Activated CD4-positive, alpha-beta T cell treated with anti-CD3 and anti-CD28 coated beads for 1 hour (primary cell): ENCODE measurements at places on chromosomes 6 and 20.

DNA sequence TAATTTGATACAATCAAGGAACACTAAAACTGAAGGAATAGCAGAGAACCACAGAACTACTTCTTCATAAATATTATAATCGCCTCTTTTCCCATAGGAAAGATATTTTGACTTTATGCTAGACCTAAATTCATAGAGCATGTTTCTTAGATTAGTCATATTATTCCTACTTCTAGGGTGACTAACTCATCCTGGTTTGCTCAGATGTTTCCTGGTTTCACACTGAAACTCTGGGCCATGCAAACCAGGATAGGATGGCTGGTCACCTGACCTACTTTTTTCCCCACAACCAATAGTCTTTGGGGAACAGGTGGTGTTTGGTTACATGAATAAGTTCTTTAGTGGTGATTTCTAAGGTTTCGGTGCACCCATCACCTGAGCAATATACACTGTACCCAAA lies 42.8 kb downstream of the MMS22L start:
- no peak for DNase-seq

- DNase-seq: no peak
Measured at GRCh38 chr6:121297694-121298093, 36.6 kb downstream of the TBC1D32 start.

GRCh38 chr6:69026715-69027114 lies 391.6 kb downstream of the ADGRB3 start:
- no peak for DNase-seq

GRCh38 chr6:134253681-134254080 lies 64.2 kb downstream of the SGK1 start:
- no peak for DNase-seq

- no peak for DNase-seq
Measured at GRCh38 chr20:38358556-38358955, 12.3 kb downstream of the LBP start.

DNA sequence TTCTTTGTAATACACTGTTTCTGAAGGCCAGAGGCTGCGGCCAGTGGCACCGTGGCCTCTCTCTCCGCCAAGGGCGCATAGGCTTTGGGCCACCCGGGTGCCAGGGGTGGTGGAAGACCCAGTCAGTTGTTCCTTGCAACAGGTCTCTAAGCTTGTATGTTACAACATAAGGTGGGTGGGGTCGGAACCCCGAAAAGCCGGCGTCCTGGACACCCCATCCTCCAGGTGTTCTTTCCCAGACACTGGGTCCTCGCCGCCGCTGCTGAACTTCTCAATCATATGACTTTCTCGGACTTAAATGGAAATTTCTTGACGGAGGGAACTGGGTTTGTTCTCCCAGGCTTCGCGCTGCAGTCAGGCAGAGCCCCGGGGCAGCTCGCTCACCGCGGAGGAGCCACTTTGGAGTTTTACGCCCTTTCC lies 983 bp upstream of the KCNQ5 start:
- DNase-seq: no peak

DNA sequence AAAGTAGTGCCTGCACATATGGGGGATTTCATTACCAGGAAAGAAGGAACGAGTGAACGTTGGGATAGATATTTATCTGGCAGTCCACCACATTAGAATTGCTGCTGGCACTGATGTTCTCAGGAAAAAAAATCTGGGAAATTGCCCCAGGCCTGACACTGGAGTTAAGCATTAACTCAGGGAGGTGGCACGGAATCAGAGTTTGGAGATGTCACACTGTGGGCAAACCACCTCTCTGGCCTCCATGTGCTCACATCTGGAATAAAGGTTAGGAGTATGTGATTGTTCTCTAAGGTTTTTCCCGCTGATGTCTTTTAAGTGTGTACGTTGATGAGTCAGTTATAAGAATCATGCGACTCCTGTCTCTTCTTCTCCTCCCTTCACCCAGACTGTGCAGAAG lies 7.9 kb downstream of the TGM3 start:
- no peak for DNase-seq

GRCh38 chr6:37373822-37374471 lies 20.2 kb downstream of the RNF8 start:
- no peak for DNase-seq

GRCh38 chr20:54276577-54277169 lies 68.8 kb downstream of the PFDN4 start:
- DNase-seq: no peak

- no peak for DNase-seq
Measured at GRCh38 chr6:163620670-163621330, 206.3 kb downstream of the QKI start.

DNA sequence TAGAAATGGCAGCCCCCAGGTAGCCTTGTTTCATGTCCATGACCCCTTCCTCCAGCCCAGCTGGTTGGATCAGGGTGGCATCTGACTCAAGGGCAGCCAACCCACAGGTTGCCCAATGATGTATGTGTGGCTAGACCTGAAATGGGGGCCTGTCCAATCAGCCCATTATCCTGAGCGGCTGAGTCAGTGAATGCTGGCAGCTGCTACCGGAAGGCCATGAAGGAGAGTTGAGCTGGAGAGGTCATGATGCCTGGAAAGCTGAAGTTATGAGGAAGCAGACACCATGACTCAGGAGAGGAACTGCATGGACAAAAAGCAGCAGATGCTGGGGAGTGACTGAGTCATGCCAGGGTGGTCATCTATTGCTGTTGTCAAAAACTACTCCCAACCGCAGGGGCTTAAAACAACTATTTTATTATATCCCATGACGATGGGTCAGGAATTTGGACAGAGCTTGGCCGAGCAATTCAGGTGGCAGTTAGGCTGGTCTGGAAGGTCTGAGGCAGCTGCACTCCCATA lies 67.3 kb downstream of the MDGA1 start:
- no peak for DNase-seq

DNA sequence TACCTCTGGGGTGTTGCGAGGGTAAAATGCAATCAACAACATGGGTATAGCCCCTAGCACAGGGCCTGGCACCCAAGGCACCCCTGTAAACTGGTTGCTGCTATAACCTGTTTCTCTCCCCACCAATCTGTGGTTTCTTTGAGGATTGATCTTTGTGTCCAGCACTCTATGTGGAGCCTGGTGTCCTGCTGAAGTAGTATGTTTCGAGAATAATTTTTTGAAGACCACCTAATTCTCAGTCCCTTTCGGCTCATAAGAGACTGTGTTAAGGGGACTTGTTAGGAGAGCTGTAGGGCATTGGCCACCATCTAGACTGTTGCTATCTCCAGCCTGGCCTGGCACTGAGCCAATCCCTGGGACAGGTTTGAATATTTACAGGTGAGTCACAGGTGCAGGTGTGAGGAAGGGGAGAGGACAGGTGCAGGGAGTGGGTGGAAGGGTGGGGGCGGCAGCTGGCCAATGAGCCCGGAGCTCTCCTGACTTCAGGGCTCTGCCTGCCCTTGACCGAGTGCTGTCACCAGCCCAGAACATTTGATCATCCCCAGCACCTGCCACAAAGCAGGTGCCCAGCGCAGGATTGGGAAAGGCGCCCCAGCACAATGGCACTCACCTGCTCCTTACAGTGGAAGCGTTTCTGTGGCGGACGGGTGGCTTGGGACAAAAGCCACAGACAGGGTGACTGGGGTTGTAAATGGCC lies 8.1 kb upstream of the C20orf144 start:
- DNase-seq: no peak

GRCh38 chr20:9070304-9070703 lies 1.4 kb downstream of the PLCB4 start:
- DNase-seq: no peak

DNA sequence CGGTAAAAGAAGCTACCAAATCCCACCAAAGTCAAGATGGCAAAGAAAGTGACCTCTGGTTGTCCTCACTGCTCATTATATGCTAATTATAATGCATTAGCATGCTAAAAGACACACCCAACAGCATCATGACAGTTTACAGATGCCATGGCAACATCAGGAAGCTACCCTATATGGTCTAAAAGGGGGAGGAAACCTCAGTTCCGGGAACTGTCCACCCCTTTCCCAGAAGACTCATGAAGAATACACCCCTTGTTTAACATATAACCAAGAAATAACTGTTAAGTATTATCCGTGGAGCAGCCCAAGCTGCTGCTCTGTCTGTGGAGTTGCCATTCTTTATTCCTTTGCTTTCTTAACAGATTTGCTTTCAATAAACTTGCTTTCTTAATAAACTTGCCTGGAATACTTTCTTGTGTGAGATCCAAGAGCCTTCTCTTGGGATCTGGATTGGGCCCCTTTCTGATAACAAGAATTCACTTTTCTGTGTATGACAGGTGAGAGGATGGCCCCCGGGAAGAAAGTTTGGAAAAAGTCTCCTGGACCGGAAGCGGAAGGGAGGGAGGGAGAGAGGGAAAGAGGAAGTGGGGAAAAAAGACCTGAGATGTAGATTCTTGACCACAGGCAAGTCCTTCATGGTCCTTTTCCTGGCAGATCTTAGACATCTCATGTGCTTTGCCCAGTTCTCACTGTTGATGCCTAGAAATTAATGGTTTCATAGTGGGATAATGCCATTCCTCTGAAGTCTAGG lies 146.7 kb upstream of the ID4 start:
- DNase-seq: no peak

DNA sequence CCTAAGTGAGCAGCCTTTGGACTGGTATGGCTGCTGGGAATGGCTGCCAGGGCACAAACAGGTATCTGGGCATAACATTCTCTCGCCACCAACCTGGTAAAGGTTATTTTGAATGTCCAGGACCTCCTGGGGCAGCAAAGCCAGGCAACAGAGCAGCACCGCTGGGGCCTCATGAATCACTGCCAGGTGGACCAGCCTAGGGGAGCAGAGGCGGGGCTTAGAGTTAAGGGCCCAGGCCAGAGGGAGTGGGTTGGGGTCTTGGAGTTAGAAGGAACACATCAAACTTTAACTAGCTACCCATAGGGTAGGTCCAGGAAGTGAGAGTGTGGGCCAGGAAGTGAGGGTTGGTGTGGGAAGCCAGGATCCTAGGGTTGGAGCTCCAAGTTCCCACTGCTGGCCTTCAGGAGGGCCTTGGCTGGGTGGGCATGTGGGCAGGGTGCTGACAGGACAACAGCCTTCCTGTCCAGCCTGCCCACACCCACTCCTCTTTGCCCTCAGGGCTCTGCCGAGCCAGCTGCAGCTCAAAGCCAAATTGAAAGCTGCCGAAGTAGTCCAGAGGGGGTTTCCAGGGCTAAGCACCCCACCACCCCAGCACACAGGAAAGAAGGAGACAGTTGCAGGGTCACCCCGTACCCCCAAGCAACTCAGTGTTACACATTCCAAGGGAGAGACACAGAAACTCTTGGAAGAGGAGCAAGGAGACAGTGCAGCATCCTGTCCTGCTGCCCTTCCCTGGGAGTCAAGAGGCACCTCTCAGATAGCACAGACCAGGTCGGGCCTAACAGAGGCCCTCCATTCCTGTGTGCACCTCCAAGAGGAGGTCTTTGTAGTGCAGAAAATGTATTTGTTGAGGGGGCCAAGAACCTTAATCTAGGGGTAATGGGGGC lies 2.6 kb downstream of the NFKBIE start:
- no peak for DNase-seq

DNA sequence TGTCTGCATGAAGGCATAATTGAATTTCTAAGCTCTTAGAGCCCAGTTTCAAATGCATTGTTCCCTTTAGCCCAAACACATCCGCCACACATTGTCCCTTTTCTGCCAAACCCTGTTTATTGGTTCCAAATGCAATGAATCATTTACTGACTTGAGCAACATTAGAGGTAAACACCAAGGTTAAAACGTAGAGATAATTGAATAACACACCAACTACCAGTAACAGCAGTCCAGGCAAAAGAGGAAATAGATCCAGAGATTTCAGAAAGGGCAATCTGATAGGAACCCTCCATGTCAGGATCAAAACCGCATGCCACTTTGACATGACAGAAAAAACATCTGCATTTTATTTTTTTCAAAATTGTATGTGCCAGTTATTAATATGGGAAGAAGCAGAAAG lies 114.8 kb downstream of the PKHD1 start:
- no peak for DNase-seq

DNA sequence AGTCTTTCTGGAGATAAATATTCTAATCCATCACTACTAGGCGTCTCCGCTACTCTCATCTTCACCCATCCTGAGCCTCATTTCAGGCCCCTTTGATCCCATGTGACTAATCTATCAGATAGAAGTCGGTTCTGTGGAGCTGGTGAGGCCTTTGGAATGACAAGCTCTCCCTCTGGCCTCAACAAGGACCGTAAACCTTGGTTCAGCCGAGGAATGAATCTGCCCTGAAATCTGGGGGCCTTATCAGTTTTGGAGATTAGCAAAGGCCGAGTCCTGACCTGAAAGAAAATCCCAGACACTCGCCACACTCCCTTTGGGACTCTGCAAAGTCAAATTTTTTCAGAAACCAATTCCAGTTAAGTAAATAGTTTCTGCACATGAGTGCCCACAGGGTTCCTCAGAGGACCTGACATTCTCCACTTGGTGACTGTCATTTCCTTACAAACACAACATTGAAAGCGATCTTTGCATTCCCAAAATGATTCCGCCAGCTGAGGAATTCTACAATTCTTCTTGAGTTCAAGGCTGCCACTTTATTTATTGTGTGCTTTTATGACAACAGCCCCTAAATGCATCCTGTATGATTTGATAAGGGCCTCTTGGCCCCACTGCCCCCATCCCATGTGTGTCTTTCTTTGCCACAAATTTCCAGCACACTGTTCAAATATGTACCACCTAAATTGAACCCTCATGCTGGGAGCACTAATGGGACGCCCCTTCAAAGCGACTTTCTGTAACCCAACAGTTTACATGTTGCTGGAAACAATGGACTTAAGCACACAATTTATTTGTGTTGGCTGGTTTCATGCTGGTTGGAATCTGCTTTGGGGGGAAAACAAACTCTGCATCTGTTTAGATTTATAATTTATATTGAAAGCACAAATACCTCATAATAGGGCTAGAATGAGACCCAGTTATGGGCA lies 10.0 kb upstream of the RIPOR3 start:
- no peak for DNase-seq

DNA sequence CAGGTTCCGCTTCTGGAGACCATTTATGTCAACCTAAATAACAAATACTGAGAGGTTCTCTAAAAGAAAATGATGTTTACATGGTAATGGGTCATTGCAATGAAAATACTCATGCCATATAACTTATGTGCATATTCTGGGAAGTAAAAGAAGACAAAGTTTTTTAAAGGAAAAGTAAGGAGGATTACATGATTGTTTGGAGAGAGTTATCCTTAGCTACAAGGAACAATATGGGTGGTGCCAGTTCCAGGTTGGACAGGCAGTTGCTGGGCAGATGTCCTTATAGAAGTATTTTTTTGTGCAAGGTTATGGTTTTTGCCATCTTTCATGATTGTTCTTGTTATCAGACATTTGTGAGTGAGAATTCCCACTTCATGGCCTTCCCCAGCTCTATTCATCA lies 52.5 kb downstream of the MRAP2 start:
- no peak for DNase-seq
